ENCODE measurements at places on chromosomes 12 and 14. TPM values are rescaled to one million over a fixed set of nuclear protein-coding genes. Genes with fewer than 3 reads are reported as not detected.

Gene HSPB8
- 0.23 TPM for total RNA-seq

Gene P3H3
- total RNA-seq = 1.3 TPM

Gene TMEM120B
- total RNA-seq = 10.5 TPM

Gene FLRT2
- total RNA-seq = 153 TPM

Gene ARHGEF40
- total RNA-seq = 6.7 TPM

Gene TAS2R50
- 0.86 TPM for total RNA-seq
